A549 treated with Hydrocortisone at 1 μM for 4 hours (cell line): ENCODE measurements at places on chromosomes 6 and 20. TPM values are rescaled to one million over a fixed set of nuclear protein-coding genes. Genes with fewer than 3 reads are reported as not detected.

REM1 gene
- 0.67 to 0.99 TPM (median 0.78 TPM) in 5 replicates for total RNA-seq

EMILIN3 gene
- total RNA-seq = 0.40 to 0.54 TPM (median 0.44 TPM) in 5 replicates

CLIC5 gene
- not detected in 5 replicates for total RNA-seq

TFAP2A gene
- total RNA-seq = 9.1 to 10.4 TPM (median 9.5 TPM) in 5 replicates

ULBP2 gene
- 3.2 to 4.0 TPM (median 3.6 TPM) in 5 replicates for total RNA-seq

CALHM5 gene
- 0.03 to 0.09 TPM (median 0.06 TPM) in 5 replicates for total RNA-seq
